ENCODE measurements at places on chromosomes 3 and 15.

- no peak for DNase-seq
Measured at GRCh38 chr3:16455966-16456365, 57.5 kb downstream of the RFTN1 start.

DNA sequence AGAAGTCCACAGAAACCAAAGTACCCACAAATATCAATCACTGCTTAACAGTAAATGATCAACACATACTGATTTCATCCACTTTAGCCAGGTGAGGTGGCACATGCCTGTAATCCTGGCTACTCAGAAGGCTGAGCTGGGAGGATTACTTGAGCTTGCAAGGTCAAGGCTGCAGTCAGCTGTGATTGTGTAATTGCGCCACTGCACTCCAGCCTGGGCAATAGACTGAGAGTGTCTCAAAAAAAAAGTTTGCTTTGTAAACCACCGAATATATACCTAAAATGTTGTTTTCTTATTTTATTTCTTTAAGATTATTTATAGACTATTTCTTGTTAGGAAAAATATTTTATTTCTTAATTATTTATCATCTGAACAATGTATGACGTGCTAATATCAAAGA is 8.7 kb upstream of the ATP13A4 start:
- DNase-seq, result no peak

DNA sequence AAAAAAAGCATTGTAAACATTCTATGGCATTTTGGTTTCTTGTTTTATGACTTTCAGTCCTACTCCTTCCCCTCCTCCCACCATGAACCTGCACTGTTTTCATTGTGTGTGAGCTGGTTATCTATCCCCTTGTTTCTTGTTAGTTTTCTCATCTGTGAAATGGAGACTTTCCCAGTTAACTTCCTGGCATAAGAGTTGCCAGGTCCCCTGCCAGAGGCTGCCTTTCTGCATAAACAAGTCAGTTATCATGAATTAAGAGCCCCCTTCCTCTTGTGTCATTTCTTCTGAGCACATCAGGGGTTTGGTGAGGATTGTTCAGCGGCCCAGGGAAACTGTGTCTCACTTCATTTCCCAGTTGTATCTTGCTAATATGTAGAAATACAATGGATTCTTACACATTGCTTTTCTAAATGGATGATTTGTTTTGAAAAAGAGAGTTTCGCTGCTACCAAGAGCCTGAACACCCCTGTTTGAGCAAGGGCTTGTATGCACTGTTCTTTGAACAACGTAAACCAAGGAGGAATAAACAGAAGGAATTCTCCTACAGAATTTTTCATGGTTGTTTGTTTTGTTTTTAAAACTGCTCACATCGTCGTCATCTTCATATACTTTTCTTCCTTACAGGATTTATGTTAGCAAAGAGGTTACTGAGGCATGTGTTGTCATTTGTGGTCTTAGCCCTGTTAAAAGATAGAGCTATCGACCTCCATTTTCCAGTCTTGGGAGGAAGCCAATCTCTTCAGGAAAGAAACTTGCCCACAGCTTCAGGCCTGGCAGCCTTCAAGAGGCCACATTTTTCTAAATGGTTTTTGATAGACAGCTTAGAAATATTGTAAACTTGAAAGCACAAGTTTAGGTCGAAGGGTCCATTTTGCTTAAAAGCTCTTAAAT is 144.6 kb upstream of the IL12A start:
- no peak for DNase-seq

GRCh38 chr15:65323071-65323511 is 18.6 kb downstream of the RNU5B-1 start:
- DNase-seq, result no peak

GRCh38 chr15:89197503-89197971 is 23.8 kb downstream of the RLBP1 start:
- DNase-seq, result no peak

DNA sequence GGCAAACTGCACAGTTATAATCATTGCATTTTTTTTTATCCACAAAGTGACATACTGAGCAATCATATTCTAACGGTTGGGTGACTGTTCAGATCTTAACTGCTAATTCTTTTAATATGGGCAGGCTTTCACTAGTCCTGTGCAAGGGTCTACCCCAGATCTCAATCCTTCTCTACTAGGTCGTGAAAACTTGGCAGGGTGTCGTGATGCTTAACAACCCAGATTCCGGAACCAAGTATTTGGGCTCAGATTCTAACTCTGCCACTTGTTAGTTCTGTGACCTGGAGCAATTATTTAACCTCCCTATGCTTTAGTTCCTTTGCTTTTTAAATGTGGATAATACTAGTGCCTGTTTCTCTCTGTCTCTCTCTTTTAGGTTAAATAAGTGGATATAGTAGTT is 16.4 kb upstream of the ALDH1A2 start:
- no peak for DNase-seq

DNA sequence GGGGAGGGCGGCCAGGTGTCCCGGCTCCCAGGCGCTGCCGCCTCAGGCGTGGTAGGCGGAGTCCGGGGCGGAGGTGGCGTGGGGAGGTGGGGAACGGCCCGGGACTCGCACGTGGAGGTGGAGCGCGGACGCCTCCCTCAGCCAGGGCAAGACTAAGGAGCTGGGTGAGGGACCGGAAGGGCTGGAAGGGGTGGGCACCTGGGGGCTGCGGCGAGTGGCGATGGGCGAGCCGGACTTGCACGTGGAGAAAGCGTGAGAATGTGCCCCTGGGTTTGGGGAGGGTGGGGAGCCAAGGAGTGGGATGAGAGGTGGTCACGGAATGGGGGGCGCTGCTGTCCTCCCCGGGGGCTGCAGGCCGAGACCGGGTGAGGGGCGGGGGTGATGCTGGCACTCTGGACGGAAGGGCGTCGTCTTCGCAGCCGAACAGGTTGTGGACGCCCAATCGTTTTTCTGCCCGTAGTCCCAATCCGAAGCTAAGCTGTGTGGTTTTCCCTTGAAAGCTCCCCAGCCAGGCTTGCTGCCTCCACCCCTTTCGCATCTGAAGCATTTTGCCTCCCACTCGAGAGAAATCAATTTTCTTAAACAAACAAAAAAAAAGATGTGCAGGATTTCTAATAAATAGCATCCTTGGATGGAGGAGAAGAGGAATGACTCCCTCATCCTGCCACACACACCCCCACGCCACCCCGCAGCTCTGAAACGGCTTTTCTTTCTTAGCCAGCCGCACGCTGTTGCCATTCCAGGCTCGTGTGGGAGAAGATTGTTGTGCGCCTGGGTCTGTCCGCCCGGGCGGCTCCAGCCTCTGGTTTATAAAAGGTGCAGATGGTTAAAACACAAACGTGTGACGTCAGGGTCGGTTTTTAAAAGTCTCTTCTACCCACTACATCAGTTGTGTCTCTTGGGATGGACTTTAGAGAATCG is 62.5 kb upstream of the ANKRD28 start:
- peak; percentile 78 for DNase-seq

DNA sequence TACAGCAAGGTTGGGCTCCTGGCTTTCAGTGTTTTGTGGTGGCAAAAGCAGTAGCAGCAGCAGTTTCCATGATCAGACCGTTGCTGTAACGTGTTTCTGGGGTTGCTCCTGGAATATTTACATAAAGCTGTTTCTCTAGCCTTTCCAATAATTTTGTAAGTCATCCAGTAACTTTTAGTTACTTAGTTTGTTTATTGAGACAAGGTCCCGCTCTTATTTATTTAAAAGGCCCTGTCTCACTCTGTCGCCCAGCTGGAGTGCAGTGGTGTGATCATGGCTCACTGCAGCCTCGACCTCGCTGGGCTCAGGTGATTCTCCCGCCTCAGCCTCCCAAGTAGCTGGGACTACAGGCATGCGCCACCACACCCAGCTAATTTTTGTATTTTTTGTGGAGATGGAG is 8.8 kb upstream of the MYO5A start:
- no peak for DNase-seq

- DNase-seq, result no peak
Measured at GRCh38 chr3:40313975-40314860, 4.7 kb downstream of the EIF1B start.

DNA sequence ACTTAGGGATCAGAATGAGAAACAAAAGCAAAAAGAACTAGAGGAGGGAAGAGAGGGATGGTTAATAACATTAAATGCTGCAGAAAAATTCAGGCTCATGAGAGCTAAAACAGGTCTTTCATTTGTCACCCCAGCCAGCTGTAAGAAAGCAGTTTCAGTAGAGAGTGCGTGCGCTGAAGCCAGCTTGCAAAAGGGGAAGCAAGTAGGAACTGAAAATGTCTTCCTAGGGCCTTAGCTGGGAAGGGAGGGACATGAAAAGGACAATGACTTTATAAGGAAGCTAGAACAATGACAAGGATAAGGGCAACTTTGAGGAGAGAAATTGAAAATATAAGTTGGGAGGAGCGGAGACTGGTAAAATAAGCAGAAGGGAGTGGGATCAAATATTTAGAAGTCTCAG is 3.1 kb downstream of the CIAO2A start:
- no peak for DNase-seq

- no peak for DNase-seq
Measured at GRCh38 chr15:62165793-62166375, 799 bp upstream of the C2CD4B start.

- DNase-seq, result no peak
Measured at GRCh38 chr3:158264894-158265293, 155.0 kb downstream of the RSRC1 start.

- peak; percentile 30 for DNase-seq
Measured at GRCh38 chr3:27677565-27677964, 44.6 kb downstream of the EOMES start.

GRCh38 chr3:110858549-110858948 is 213.1 kb upstream of the NECTIN3 start:
- no peak for DNase-seq

DNA sequence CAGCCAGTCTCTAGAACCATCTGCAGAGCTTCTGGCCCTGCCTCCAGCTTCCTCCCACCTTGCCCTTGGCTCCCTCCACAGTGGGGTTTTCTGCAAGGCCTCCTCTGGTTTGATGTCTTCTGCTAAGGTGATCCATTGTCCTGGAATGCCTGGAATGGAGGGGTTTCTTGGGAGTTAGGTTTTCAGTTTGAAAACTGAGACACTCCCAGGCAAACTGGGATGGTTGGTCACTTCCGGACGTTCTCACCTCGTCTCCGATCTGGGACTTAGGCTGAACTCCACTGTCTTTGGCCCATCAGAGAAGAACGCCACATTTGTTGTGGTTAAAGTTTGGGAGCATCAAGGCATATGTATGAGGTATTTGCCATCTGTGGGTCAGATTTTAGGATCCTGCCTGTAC is 77.4 kb upstream of the KLHL25 start:
- no peak for DNase-seq

GRCh38 chr15:94682171-94682570 is 450.8 kb downstream of the MCTP2 start:
- no peak for DNase-seq

GRCh38 chr3:172129850-172130716 is 90.7 kb downstream of the FNDC3B start:
- peak; percentile 67 for DNase-seq

DNA sequence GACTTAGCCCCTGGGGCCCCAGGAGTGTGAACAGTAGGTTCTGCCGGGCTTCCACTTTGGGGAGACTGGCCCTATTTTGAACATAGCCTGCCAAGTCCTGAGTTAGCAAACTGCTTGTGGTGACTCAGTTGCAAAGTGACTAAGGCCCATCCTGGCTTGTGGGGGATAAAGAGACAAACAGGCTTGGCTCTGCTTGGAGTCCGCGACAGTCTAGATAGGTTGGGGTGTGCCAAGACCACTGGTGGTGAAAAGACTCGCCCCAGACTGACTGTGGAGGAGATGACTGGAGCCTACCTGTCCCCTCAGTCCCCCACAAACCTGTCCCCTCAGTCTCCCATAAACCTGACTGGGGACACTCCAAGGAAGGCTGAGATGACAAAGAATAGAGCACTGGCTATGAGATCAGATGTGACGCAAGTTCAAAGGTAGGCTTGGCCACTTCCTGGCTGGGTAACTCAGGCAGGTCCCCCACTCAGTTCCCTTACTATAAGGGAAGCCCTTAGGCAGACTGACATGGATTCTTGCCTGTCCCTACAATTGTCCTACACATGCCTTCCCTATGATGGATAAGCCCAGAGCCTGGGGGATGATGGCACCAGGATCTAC is 4.3 kb downstream of the DNASE1L3 start:
- no peak for DNase-seq

- no peak for DNase-seq
Measured at GRCh38 chr15:74549816-74550215, 8.8 kb downstream of the ARID3B start.

GRCh38 chr3:134362670-134363380 is 11.4 kb downstream of the AMOTL2 start:
- DNase-seq, result no peak

GRCh38 chr3:95002438-95003046 is 939.7 kb downstream of the NSUN3 start:
- no peak for DNase-seq

- DNase-seq, result no peak
Measured at GRCh38 chr3:14323401-14324223, 78.8 kb upstream of the SLC6A6 start.

GRCh38 chr3:26345613-26346012 is 277.0 kb upstream of the LRRC3B start:
- no peak for DNase-seq

- DNase-seq, result no peak
Measured at GRCh38 chr15:85564686-85565085, 184.3 kb downstream of the AKAP13 start.

- DNase-seq, result no peak
Measured at GRCh38 chr15:41150279-41150678, 34.2 kb upstream of the INO80 start.

- DNase-seq, result no peak
Measured at GRCh38 chr15:79740561-79740960, 156.3 kb downstream of the MTHFS start.

- no peak for DNase-seq
Measured at GRCh38 chr15:71252044-71252739, 136.9 kb downstream of the THSD4 start.

DNA sequence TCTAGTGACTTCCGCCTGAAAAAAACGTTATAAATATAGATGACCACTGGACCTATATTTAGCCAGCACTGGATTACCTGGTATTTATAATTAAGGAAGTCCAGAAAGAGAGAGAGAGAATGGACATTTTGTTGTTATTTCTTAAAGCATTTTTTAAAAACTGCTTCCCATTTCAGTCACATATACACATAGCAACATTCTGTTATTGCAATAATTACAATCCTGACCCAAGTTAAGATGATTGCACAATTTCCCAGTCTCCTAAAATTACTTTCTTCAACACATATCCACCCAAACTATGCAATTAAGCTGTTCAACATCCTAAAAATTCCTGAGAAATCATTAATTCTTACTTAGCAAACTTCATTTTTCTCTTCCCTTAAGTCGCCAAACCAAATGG is 37.7 kb downstream of the PCSK6 start:
- DNase-seq, result no peak

DNA sequence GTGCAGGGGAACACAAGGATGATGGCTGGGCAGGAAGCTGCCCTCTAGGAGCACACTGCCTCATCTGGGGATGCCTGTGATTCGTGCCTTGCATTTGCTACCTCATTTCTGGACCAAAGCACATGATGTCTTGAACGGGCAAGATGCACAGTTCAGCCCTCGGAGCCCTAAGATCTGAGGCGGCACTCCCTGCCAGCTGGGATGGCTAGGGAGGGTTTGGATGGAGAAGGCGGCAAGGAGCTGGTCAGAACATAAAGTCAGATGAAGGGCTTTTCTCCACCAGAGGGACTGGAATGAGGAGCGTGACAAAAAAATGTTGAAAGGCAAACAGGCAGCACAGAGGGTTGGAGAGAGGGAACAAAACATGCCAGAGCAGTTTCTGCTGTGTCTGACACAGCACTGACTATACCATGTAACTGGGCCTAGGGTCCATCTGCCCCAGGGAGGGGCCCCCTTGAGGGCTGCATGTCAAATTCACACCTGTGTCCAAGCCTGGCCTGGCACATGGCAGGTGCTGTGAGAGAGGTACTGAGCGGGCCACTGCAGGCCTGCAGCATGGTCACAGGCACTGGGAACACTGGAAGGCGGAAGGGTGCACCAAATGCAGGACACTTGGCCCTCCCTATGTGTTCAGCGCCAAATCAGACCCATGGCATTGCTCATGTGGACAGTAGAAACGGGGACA is 21.7 kb downstream of the TMEM43 start:
- DNase-seq, result no peak

All from H54 (cell line).